ENCODE measurements at places on chromosomes 5 and 9.

- no peak for DNase-seq
Observed at GRCh38 chr9:129347316-129348120, 169.5 kb upstream of the IER5L start.

- DNase-seq = no peak
Observed at GRCh38 chr9:70893580-70894122, 227.8 kb downstream of the TRPM3 start.

- DNase-seq = no peak
Observed at GRCh38 chr5:124342027-124342471, 404.4 kb downstream of the ZNF608 start.

DNA sequence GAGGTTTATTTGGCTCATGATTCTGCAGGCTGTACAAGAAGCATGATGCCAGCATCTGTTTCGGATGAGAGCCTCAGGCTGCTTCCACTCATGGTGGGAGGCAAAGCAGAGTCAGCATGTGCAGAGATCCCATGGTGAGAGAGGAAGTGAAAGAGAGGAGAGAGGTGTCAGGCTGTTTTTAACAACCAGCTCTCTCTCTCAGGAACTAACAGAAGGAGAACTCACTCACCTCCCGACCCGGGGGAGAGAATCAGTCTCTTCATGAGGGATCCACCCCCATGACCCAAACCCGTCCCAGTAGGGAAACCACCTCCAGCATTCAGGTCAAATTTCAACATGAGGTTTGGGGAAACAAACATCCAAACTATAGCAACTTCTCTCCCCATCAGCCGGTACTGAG lies 187.7 kb downstream of the ENC1 start:
- DNase-seq = no peak

- DNase-seq = no peak
Observed at GRCh38 chr5:157511651-157512644, 51.9 kb downstream of the NIPAL4 start.

- no peak for DNase-seq
Observed at GRCh38 chr5:172616730-172617129, 24.3 kb upstream of the NEURL1B start.

GRCh38 chr9:112396416-112396815 lies 16.5 kb downstream of the HSDL2 start:
- DNase-seq = no peak

DNA sequence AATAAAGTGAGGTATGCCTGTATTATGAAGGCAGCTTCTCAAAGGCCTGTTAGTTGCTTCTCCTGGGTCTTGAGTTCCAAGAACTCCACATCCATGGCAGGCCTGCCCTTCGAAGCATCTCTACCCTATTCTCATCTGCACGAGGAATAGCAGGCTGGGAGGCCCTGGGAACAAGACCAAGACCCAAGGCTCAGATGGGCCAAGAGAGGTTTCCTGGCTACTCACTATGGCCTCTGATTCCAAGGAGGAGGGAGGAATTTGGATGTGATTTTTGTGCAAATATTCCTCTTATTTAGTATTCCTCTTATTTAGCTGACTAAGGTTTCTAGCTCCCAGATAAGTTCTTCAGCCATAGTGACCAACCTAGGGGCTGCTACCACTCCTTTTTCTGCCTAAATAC lies 151.3 kb downstream of the SAXO1 start:
- no peak for DNase-seq

DNA sequence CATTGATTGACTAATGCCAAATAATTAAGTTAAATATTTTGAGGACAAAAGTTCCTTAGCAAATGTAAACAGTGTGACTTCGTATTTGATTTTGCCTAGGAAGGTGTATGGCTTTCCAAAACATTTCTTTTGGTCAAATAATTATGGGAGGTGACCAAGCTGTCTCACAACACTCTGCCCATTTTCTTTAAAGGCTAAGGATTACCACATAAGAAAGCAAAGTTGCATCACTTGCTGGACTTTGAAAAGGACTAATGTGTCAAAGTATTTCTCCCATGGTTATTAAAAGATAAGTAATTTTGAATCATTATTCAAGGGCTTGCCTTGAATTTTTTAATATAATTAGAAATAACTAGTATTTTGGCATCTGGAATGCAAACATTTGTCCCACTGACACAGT lies 74.7 kb downstream of the HAPLN1 start:
- no peak for DNase-seq
